ENCODE measurements at places on chromosomes 7 and 10. TPM values are rescaled to one million over a fixed set of nuclear protein-coding genes. Genes with fewer than 3 reads are reported as not detected.

PPP1R3C gene
- total RNA-seq = 28.3 TPM

MLXIPL gene
- 1.2 TPM for total RNA-seq

STEAP1 gene
- 16.1 TPM for total RNA-seq

NEUROD6 gene
- not detected for total RNA-seq

KEL gene
- total RNA-seq = not detected

OR13A1 gene
- total RNA-seq = 0.05 TPM

GRID2IP gene
- total RNA-seq = not detected

PRKG1 gene
- total RNA-seq = 0.01 TPM

Measured in A549 treated with Hydrocortisone at 1 μM for 4 hours (cell line).